ENCODE measurements at places on chromosomes 11 and 22.

DNA sequence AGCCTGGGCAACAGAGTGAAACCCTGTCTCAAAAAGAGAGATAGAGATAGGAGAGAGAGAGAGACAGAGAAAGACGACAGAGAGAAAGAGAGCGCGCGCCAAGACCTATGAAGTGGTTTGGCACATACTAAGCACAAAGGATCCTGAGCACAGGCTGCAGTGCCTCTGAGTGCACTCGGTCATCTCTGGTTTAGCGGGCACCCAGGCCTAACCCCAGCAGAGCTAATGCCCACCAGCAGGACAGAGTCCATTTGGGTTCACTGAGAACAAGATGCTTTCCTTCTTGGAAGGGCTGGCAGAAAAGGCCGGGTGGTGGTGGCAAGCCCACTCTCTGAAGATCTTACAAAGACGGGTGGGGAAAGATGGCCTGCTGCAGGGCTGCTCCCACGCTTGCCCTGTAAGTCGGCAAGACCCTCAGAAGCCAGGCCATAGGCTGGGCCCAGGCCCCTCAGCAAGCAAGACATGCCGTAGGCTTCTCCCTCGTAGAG, 3.3 kb downstream of the SCARF2 start:
- no peak for DNase-seq

DNA sequence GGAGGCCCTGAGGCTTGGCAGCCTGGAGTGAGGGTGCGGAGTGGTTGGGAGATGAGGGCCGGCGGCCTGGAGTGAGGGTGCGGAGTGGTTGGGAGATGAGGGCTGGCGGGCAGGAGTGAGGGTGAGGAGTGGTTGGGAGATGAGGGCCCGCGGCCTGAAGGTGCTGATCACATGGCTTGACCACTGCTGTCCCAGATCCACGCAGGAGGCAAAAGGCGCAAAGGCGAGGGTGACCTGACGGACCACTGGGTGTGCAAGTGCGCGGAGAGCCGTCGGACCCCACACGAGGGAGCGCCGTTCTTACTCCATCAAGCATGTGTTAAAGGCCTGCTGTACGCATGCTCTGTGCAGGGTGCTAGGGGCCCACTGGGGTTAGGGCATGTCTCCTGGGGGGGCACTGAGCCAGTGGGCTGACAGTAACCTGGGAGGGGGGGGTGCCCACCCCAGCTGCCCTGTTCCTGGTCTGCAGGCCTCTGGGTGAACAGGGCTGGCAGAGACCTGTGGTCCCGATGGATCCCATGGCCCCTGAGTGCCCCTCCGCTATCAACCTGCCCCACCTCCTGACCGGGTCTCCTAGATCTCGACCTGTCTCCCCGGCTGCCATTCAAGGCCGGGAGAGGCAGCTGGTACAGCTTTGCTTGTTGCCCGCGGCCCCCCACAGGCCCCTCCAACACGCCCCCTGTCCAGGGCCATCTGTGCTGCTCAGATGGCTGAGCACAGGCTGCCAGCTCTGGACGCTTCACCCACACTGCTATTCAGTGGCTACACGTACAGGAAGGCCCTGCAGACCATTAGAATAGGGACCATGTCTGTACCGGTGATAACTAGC, 21.1 kb downstream of the MRGPRD start:
- no peak for DNase-seq

GRCh38 chr11:10670099-10670498, 23.5 kb downstream of the IRAG1 start:
- no peak for DNase-seq

GRCh38 chr11:107218123-107219013, 200.1 kb upstream of the GUCY1A2 start:
- DNase-seq: no peak

- no peak for DNase-seq
Measured at GRCh38 chr11:121762820-121763219, 310.1 kb upstream of the SORL1-AS1 start.

- DNase-seq: no peak
Measured at GRCh38 chr22:47372596-47373385, 610.3 kb downstream of the TBC1D22A start.

DNA sequence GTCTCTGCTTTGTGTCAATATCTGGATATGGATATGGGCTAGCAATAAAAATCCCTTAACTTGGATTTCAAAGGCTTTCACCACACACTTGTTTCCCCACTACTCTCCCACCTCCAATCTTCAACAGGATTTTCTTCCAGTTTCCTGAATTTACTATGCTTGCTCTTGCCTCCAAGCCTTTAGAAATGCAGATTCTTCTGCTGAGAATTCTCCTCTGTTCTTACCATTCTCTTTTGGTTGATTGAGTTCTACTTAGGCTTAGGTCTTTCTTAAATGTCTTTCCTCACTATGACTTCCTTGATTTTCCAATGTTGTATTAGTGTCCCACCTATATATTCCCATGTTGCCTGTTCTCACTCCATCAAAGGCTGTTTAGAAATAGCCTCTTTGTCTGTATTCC, 1502.4 kb upstream of the TENM4 start:
- DNase-seq: no peak

DNA sequence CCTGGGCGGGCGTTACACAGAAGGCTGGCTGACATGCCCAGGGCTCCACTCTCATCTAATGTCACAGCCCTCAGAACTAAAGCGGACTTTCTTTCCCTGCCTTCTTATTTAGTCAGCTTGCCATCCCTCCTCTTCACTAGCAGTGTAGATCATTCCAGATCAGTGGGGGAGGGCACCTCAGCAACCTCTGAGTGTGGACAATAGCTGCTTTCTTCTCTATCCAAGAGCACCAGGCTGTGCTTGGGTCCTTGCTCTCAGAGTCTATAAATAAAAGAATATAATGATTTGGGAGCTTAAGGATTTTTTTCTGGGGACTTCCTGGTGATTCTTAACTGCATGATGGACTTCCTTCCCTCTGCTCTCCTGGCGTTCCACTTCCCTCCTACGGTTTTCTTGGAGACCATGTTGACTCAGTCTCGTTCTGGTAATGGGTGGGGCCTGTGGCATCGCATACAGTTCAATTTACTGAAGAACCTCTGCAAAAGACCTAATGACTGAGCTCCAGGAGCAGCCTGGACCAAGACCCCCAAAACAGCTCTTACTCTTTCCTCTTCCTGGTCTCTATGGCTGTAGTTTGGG, 2.9 kb upstream of the HMBS start:
- no peak for DNase-seq

DNA sequence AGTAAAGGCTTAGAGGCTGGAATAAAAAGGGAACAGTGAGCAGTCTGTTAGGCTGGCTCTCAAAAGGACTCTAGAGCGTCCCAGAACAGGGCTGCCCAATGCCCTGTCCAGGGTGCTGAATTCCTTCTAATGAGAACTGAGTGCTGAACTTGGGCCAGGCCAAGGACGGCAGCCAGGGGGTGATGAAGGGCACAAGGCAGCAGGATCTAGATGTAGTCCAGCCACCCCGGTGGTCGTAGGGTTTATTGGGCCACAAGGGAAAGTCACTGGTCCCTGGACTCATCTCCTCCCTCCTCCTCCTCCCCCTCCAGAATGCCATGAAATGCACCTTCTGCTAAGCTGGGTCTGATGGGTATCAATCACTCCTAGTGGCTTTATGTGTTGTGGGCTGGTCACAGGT, 19.2 kb downstream of the NPTXR start:
- DNase-seq: no peak

DNA sequence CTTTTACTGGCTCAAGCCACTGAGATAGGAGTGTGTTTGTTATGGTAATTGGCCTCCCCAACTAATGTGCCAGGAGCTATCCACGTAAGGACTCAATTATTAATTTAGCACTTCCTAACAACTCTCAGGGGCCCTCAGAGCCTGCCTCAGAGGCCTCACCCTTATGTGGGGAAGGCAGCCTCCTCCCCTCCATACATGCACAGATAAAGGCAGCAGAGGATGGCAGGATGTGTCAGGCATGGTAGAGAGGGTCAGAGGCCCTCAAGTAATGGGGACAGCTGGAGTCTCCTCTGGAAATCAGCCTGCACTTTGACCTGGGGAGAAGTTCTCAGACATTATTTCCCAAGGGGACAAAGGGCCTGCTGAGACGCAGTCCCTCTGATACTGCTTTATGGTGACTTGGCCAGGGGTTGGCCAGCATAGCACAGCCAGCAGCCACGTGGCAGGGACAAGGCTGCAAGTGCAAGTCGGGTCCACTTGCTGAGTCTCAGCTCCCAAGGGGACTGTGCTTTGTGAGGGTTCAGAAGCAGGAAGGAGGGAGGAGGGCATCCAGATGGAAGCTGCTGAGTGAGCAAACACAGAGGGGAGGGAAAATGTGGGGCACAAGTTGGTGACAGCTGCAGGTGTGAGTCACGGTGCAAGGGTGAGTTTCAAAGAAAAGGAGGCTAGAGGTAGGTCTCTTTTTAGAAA, 17.0 kb downstream of the MOGAT2 start:
- DNase-seq: no peak

DNA sequence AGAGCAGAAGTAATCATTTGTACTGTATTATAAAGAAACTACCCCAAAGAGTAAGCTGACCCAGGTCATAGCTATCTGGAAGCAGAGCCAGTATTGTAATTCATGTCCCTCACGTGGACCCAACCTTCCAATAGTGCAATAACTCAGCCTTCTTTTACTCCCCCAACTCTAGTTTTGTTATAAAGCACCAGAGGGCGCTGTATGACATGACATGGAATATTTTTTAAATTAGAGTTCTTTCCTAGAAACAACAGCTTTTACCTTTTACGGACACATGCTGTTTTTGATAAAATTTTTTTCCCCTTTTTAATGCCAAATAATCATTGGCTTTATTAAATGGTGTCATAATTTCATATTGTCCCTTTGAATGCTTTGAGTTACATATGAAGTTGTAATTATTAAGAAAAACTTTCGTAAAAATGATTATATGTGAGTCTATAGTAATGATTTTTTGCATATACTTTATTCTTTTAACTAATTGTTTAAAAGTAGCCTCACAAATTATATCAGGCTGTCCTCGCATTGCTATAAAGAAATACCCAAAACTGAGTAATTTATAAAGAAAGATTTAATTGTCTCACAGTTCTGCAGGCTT, 76.9 kb downstream of the DKK3 start:
- no peak for DNase-seq

DNA sequence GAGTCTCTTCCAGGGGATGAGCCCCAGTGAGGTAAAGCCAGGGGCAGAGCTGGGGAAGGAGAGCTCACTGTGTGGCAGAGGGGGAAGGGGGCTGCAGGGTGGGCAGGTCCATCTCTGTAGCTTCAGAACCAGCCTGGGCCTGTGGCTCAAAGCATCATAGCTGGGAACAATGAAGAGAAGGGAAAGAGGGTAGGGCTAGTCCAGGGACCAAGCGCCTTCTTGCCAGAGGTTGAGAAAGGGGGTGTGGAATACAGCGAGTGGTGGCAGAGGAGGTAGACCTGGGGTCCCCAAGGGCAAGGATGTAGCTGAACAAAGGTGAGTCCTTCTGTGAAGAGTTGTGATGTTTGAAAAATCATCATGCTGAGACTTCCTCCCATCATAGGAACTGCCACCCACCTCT, 1.2 kb upstream of the PLA2G3 start:
- no peak for DNase-seq

- no peak for DNase-seq
Measured at GRCh38 chr22:49064836-49065235, 762.8 kb downstream of the BRD1 start.

DNA sequence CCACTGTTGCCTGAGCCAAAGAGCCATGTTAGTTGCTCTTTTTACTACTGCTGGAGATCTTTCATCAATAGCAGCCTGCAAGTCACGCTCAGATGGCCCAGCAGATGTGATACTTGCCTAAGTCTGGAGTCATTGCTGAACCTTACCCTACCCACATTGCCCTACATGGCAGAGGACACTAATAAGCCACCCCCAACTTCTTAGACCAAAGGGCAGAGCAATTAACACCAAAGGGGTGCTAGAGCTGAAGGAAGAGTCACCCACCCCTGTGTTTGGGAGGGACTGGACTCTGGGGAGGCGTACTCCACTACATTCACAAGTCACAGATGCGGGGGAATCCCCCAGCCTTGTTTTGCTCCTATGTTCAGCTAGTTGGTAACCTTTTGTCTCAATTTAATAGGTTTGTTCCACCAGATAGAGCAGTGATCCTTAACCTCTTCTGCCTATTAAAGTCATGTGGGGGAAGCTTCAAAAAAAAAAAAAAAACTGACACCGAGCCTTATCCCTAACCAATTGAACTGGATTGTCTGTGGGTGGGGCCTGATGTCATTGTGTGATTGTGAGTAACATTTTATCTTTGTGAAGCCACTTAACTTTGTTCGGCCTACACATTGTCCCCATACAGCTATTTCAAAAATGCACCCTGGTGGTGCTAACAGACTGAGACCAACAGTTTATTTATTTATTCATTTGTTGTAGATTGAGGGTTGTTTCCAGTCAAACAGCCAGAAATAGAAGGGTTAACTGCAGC, 13.1 kb downstream of the ADM start:
- DNase-seq: no peak

DNA sequence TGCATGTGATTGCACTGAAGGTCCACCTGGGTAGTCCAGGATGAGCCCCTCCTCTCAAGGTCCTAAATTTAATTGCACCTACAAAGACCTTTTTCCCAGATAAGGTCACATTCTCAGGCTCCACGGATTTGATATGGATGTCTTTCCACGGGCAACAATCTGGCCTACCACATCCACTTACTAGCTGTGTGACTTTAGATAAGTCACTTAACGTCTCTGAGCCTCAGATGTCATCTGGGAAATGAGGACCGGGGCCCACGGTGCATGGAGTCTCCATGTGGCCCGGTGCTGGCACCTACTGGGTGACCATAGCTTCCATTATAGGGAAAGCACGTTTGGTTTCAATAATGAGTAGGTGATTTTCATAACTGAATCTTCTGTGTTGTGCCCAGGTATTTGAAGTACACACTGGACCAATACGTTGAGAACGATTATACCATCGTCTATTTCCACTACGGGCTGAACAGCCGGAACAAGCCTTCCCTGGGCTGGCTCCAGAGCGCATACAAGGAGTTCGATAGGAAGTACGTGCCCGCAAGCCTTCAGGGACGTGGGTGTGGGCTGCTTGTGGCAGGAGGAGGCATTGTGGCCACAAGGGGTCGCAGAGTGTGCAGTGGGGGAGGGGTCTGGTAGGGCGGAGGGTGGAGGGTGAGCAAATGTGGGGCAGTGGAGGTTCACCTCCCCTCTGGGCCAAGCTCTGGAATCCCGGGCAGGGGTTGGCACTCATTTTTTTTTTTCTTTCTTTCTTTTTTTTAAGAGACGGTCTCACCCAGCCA, 55.7 kb downstream of the ARHGAP8 start:
- no peak for DNase-seq

- DNase-seq: no peak
Measured at GRCh38 chr22:40757071-40757470, 62.1 kb downstream of the SLC25A17 start.

GRCh38 chr11:31957674-31958073, 133.2 kb upstream of the RCN1 start:
- no peak for DNase-seq

DNA sequence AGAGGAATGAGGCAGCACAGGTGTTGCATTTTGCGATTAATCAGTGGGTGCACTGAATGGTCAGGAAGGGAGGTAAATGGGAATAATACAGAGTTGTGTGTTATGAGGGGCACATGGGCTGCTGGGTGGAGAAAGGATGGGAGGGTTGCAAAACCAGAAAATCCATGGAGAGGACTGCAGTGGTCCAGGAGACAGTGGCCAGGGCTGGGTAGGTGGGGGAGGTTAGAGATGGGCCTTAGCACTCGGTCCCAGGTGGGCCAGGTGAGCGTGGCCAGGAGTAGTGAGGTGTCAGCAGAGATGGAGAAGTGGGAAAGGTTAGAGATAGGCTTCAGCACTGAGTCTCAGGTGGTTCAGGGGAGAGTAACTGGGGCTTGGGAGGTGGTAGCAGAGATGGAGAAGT, 399.1 kb upstream of the LARGE1 start:
- DNase-seq: no peak

All from activated CD8-positive, alpha-beta memory T cell treated with anti-CD3 and anti-CD28 coated beads for 4 hours (primary cell).